Activated T-cell treated with anti-CD3 and anti-CD28 coated beads, Interleukin-2, amount 50 U/mL, for 4 hours (primary cell): ENCODE measurements at places on chromosomes 4 and X.

DNA sequence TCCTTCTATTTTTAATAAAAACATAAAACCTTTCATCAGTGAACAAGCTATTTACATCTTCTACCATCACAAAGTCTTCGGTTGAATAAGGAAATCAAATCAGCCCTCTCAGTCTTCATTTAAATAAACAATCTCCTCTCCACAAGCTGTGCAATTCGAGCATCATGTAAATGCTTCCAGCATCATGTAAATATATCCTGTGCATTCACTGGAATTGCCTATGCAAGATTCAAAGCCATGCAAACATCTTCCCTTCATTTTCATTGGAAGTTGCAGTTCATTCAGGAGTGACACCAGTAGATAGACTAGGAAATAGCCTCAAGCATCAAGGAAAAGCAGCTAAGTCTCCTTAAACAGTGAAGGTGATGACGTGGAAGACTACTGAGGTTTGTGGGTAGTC, 77.7 kb upstream of the PCDH19 start:
- DNase-seq, result no peak

DNA sequence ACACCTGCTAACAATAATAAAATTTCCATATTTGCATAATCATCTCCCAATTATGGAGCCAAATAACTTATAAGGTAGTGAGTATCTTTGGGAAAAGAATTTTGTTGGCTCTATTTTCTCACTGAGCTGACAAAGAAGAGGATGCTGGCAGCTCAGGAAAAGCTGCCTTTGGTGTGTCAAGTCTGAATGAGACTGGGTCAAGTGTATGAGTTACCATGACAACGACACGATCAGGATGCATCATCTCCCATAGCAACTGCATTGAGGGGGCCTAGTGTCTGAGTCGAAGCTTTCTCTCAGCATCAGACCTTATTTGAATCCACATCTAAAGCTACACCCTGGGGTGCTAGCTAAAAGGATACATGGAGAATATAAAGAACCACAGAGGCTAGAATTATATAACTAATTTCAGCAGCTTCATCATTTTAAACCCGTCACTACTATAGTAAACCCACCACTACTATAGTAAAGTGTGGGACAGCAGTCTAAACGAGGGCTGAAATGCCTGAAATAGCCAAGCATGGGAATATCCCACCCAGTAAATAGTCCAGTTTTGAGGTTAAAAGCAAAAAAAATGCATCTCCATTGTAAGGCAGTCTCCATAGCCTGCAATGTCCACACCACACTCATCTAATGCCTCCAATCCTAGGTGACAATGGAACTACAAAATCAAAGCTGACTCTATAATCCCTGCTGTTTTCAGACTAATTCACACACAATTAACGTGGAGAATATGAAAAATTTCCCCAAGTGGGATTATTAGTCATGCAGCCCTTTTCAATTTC, 16.0 kb downstream of the GSPT2 start:
- no peak for DNase-seq

DNA sequence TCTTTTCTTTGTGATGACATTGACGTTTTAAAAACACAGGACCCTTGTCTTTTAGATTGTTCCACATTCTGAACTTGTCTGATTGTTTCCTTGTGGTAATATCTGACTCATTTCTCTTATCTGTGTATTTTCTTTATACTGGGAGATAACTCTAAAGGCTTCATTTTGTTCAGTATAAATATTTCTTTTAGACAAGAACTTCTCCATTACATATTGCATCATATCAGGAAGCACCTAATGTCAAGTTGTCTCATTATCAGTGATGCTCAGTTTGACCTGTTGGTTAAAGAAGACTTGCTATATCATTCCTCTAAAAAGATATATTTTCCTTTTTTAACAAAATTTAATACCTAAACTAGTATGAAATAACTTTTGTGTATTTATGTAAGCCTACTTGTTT, 152.3 kb upstream of the BMP3 start:
- no peak for DNase-seq

DNA sequence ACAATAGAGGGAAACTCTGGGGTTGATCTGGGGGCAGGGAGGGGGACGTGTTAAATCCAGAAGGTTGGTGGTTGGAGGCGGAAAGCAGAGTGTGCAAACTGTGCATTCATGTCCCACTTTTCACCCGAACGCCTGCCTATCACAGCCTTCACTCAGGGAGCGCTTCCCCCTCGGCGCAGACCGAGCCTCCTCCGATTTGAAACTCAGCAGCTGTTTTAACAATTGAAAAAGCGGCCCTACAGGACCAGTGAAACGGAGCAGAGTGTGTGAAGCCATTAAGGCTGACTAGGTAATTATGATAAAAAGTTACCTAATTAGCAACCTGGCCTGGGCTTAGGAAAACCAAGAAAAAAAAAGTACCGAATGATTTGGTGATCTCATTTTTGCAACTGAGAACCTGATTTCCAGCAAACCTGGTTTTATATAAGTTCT, 685 bp upstream of the NDNF start:
- no peak for DNase-seq

DNA sequence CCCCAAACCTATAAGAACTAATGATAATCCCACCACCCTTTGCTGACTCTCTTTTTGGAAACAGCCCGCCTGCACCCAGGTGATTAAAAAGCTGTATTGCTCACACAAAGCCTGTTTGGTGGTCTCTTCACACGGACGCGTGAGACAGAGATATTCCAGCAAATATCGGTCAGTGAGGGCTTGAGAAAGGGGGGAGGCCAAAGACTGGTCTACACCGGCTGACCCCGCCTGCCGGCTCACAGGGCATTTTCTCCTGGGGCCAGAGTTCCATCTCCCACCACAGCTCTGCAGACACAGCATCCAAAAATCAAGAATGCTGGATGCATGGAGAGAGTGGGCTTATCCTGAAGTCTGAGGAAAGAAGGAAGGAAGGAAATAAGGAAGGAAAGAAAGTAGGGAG, 176.0 kb downstream of the SHOX start:
- no peak for DNase-seq

GRCh38 chr4:110266136-110266535, 67.7 kb upstream of the ELOVL6 start:
- DNase-seq, result no peak

- DNase-seq, result no peak
Observed at GRCh38 chr4:100848841-100849240, 331.0 kb upstream of the EMCN start.
